ENCODE measurements at places on chromosomes 16 and 17.

DNA sequence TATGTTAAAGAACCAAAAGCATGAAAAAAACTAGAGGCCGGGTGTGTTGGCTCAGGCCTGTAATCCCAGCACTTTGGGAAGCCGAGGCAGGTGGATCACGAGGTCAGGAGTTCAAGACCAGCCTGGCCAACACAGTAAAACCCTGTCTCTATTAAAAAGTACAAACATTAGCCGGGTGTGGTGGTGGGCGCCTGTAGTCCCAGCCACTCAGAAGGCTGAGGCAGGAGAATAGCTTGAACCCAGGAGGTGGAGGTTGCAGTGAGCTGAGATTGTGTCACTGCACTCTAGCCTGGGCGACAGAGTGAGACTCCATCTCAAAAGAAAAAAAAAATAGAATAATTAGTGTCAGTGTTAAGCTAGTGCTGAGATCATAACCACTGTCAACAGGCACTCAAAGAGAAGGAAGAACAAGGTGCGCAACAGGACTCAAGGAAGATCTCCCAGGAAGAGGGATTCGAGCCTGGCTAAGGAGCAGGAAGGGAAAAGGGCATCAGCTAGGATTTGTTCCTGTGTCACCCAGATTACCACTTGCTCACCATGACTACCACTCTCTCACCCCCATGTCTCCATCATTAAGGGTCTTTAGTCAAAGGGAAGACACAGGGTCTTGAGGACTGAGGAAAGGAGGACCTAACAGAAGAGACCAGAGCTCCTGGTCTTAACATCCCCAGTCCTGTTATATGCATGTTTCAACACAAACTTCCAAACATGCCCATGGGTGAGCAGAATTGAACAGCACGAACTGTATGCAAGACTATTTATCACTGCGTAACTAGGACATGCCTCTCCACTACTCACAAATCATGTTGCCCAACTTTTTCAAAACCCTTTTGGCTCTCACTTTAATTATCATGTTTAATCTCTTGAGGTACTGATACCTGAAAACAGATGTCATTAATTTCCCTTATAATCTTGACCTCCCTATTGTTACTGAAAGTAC is 88.3 kb upstream of the PLEKHM1 start:
- no peak for DNase-seq

DNA sequence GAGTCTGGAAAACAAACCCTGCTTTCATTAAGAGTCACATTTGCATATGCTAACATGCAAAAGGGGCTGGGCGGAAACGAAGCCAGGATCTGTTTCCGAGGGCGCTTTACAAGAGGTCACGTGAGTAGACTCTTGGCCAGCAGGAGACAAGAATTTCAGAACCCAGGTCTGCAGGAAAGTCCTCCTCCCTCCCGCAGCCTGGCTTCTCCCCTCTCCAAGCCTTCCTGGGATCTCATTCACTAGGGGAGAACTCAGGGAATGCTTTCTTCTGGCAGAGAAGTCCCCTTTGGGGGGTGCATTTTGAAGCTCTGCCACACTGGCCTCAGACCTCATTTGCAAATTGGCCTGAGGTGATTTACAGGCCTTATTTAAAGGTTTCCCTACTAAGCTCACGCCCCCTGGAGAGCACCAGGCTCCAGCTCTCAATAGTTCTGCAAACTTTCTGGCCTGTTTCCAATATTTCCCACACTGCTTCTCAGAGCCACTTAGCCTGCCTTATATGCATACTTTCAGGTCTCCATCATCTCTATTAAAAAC is 57.2 kb upstream of the CACNG5 start:
- peak; percentile 21 for DNase-seq

DNA sequence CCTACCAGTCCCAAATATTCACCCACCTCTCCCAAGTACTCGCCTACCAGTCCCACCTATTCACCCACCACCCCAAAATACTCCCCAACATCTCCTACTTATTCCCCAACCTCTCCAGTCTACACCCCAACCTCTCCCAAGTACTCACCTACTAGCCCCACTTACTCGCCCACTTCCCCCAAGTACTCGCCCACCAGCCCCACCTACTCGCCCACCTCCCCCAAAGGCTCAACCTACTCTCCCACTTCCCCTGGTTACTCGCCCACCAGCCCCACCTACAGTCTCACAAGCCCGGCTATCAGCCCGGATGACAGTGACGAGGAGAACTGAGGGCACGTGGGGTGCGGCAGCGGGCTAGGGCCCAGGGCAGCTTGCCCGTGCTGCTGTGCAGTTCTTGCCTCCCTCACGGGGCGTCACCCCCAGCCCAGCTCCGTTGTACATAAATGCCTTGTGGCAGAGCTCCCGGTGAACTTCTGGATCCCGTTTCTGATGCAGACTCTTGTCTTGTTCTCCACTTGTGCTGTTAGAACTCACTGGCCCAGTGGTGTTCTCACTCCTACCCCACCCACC is 29.8 kb downstream of the POLR2A start:
- DNase-seq, result no peak

GRCh38 chr17:43406676-43407645 is 8.2 kb downstream of the ARL4D start:
- no peak for DNase-seq

- DNase-seq, result no peak
These were observed 2.3 kb downstream of the SPACA3 start for GRCh38 chr17:32993977-32994376.

Measured in AG04449 (cell line).